ENCODE measurements at places on chromosomes 3 and 15.

- DNase-seq: no peak
Observed at GRCh38 chr3:67202053-67202452, 203.9 kb downstream of the KBTBD8 start.

DNA sequence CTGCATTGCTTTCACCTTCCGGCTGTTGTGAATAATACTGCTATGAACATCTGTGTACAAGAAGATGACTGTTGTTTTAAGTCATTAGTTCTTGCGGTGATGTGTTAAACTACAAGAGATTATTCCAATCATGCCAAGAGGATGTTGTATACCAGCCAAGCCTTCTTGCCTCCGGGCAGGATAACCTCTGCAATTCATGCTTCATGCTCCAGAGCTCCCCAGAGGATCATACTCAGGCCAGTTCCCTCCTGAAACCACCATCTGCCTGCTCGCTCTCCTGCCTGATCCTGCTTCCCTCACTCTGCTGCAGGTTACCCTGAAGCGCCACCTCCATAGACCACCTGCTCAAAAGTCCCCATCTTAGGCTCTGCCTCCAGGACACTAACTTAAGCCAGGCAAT is 187.1 kb upstream of the PROK2 start:
- no peak for DNase-seq

- no peak for DNase-seq
Observed at GRCh38 chr3:125079675-125080045, 23.9 kb upstream of the HEG1 start.

DNA sequence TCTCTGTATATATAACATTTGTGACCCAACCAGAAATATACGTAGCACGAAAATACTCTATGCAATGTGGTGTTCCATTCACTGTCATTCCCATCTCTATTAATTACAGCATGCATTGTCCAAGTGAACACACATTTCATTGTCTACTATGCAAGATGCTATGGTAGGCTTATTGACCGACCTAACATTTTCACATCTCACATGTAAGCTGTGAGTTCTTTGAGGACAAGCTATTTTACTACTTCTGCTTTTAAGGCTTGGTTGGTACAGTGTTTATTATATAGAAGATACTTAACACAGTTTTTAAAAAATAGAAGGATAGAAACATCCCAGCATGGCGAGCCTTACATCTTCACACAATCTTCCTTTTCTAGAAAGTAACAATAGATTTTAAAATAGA is 164.4 kb downstream of the KLHL25 start:
- DNase-seq: no peak

GRCh38 chr3:81674690-81675089 is 86.8 kb downstream of the GBE1 start:
- DNase-seq: no peak

DNA sequence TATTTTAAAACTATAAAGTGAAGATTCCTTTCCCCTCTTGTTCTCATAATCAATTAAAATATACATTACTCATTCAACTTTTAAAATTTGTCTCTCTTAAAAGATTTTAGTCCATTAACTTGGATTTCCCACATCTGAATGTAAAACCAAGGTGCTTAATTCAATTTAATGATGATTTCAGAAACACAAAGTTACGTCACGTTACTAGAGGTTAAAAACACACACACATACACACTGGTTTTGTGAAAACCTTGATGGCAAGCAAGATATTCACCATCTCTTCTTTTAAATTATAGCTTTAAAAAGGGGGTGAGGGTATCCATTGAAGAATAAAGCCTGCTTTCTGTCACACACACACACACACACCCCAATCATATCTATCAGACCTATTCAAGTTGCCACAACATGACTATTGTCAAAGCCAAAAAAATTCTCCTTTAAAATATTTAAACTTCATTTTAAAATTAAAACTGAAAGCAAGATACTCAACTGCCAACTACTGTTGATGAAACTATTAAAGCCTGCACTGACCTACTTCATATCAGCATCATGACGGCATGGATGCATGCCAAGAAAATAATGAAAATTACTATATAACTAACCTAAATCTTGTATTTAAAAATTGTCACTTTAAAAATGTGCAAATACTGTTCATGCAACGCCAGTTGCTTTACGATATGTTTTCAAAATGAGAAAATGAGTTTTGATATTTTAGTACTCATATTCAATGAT is 2.1 kb downstream of the RFX7 start:
- DNase-seq: no peak

DNA sequence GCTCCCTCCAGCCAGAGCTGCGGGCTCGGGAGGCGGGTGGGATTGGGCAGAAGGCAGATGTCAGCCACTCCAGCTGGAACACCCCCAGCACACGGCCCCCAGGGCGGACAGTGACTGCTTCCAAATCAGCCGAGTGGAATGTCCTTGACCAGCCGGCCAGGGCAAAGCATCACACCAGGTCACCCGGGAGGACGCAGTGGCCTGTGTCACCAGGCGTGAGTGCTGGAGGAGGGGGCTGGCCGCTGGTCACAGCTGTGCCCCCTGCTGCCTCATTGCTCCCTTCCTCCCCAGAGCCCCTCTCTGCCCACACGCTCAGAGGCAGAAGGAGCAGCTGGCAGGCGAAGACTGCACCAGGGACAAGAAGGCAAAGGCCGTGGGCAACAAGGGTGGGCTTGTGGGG is 33.5 kb downstream of the NTRK3 start:
- DNase-seq: no peak

DNA sequence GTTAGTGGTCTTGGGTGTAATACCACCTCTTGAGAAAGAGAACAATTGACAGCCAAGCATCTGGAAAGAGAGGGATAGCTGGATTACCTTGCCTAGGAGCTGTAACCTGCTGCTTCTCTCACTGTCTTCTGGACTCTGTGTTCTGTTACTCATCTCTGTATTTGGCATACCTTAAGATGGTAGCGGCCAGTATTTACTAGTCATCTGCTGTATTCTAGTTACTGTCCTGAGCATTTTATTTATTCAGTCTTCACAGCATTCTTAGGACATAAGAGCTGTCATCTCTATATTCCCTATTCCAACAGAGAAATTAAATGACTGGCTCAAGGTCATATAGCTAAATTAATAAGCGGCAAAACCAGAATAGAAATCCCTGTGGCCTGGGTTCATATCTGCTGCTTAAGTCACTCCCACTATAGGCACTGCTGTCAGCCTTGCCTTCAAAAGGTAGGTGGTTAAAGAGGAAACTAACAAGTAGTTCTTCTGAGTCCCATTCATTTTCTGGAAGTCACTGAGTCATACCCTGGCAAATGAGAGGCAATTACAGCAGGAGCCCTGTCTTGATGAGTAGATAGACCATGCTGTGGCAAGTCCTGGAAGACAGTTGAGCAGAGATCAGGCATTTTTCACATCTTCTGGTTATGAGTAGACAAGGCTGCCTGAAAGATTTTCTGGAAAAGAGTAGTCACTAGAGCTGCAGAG is 68.2 kb downstream of the RAB7A start:
- DNase-seq: no peak

DNA sequence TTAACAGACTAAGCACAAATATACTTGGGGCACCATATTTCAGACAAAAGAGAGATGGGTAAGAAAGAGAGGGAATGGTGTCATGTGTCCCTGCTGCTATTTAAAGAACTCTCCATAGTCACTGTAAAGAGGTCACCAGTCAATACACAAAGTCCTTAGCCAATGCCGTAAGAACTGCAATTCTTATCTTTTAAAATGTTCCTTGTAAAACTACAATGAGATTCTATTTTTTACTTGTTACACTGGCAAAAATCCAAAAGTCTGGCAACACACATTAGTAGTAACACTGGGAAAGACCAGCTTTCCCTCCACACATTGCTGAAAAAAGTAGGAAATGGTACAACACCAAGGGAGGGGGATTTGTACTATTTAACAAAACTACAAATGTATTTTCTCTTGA is 189.4 kb downstream of the TBC1D5 start:
- DNase-seq: no peak

GRCh38 chr15:50676799-50677483 is 9.7 kb downstream of the TRPM7 start:
- no peak for DNase-seq

DNA sequence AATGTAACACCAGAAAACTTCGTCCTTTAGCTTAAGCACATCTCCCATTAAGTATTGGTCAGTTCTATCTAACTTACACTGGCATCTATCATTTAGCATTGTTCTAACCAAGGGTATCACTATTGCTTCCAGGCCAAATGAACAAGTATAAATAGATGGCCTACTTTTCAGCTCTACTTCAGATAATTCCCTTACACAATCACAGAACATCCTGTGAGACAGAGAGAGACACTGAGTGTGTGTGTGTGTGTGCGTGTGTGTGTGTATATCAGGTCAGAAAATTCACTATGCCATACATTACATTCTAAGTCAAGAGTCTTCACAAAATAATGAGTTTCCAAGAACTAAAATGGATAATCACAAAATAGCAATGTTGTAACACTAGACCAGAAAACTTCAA is 39.1 kb downstream of the SCAPER start:
- no peak for DNase-seq

DNA sequence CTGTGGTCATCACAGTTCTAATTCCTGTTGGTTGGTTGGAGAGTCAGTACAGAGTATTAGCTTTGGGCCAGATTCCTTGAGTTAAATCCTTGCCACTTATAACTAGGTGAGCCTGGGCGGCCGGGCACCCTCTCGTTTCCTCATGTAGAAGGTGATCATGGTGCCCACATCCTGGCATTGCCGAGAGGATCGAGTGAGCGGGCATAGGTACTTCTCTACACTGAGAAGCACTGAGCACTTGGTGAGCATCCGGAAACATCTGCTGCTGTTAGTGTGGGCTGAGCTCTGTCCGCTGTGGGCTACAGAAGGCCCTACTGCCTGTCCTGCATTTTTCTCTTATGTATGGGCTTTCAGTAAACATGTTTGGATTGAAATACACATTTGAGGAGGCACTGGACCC is 96.2 kb downstream of the CACNA1D start:
- DNase-seq: no peak

DNA sequence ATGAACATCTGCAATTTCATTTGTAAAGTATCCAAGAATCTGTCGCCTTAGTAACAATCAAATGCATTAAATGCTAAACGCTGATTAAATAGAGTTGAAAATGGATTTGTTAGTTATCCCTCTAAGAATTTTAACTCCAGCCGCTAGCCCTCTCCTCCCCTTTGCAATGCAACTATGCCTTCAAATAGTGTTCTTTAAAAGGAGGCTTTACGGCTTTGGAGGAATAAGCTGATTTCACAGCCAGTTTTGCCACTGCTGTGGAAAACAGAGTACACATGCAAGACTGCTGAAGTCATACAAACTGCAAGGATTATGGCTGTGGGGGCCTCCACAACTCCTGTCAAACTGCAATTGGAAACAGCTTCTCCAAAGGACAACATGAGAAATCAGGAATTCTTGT is 89.2 kb downstream of the CERS3 start:
- DNase-seq: no peak

DNA sequence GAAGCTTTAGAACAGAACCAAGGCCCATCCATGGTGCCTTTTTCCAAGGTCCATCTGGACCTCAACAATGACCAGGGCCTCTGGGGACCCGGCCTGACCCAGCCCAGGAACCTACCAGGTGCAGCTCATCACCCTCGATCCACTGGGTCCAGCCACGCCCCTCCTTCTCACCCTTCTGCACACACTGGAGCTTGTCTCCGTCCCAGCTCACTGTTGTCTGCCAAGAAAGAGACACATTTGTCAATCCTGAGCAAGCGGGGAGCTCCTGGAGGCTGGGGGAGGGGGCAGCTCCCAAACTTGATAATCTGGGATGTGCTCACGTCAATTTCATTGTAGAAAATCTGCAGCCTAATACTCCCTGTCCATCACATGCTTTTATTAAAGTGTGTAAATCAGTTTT is 21.2 kb downstream of the RBP1 start:
- DNase-seq: no peak

DNA sequence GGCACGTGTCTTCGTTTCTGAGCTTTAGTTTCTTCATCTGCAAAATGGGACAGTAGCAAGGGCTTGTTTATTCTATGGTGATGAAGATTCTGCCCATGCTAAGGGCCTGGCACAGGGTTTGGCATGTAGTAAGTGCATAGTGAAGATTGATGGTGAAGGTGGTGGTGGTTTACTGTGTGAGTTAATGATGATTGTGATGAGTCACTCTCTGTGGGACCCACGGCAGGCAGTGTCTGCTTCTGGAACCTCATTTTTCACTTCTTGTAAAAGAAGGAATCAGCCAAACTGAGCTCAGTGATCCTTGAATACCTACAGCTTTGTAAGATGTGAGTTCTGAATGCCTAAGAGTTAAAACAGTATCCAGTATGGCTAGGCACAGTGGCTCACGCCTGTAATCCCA is 86.2 kb upstream of the LRTM1 start:
- no peak for DNase-seq

DNA sequence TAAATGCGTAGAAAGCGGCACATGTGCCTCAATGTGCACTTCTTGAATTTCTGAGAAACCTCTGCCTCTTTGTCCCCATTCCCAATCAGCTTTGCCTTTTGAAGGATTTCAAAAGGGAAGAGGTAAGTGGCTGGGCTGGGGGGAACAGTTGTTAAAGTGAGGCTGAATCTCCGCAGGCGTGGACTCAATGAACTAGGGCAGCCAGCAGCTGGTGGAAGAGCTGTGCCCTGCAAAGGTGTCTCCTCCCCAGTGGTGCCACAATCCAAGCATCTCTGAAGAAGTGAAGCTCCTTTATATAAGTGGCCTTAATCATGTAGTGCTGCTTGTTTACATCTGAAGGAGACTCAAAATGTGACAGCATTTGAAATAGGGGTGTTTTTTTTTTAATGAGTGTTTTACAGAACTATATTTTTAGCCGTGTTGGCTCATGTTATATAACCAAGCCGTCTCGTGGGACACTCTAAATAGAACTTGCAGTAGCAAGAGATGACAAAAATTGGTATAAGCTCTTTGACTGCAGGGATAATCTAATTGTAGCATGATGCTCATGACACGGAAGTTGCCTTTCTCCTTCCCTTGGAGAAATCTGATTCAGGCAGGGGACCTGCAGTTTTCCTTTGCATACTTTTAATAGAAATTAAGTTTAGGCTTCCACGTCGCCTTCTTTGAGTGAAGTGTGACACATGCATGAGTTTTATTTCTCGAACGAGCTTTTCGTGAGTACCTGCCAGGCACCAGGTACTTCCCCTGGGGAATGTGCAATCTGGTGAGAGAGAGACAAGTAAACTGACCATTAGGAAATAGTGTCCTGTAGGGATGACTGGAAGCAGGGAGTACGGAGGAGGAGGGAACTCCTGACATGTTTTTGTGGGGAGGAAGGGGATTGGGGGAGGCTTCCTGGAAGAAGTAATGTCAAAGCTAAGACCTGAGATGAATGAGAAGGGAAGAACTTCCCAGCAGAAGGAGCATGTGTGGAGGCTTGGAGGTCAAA is 179.7 kb upstream of the BHLHE40 start:
- no peak for DNase-seq

- DNase-seq: no peak
Observed at GRCh38 chr15:75451202-75451673, 252 bp downstream of the SIN3A start.

DNA sequence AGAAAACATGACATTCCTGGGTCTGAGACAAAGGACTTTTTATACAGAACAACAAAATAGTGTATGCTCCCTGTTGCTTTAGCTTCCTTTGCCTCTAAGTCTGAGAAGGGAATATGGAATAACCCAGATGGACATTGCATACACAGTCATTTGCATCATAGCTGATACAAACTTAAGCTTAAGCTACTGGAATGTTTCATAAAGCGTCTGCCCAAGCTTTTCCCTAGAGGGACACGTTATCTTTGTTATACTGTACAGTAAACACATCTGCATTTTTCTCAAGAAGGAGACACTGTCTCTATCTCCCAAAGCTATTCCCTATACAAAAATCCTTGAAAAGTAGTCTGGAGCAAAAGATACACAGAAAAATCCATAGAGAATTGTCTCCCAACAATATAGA is 775.0 kb downstream of the DIPK2A start:
- no peak for DNase-seq

GRCh38 chr3:39869890-39870289 is 60.5 kb downstream of the MYRIP start:
- DNase-seq: no peak
